ENCODE measurements at places on chromosomes 4 and X.

- no peak for DNase-seq
Observed at GRCh38 chr4:145527773-145528172, 46.1 kb downstream of the SMAD1 start.

DNA sequence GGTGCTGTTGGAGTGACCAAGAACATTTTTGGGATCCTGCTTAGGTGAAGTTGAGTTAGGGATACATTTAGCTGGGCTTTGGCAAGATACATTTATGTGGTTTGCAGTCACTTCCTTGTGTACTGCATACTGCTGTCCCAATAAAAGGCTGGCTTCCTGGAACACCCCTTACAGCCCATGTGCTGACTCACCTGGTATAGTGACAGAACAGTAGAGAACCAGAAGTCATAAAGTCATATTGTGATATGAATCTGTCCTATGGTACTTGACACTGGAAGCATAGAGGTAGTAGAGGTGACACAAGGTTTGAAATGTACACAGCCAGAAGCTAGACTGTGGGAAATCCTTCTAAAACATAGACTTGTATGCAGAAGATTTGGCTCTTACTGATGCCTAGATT, 55.3 kb upstream of the SLC25A43 start:
- DNase-seq = no peak

DNA sequence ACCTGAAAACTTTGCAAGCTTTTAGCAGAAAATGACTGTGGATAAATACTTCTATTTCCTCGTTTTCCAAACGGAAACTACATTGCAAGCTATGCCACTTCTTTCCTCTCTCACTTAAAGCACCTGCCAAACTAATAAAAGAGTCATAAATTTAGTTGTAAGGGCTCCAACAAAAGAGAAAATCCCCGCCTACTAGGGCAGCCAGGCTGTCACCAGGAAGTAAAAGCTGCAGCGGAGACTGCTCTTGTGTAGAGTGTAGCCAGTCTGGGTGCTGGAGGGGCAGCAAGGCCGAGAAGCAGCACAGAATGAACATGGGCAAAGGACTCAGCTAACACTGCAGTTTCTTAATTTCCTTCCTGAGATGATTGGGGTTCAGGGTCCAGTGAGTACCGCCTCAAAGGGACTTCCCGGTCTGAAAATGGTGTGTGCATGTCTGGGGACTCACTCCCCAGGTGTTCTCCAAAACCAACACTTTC, 89.3 kb upstream of the MAML3 start:
- DNase-seq = peak; percentile 20

DNA sequence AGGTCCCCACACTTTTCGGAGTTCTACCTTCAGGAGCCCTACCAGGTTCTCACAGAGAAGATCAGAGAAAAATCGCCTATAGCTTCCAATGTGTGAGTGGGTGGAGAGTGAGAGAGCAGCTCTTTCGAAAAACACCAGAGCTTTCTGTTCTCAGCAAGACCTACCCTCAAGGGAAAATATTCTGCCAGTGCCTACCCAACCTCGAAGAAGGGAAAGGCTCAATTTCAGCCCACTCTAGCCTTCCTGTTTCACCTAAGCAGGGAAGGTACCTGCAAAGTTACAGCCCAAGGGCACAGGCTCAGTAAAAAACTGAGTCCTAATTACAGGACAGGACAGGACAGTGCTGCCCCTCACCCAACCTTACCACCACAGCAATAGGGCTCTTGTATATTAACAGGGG, 104.0 kb upstream of the WDR17 start:
- no peak for DNase-seq

DNA sequence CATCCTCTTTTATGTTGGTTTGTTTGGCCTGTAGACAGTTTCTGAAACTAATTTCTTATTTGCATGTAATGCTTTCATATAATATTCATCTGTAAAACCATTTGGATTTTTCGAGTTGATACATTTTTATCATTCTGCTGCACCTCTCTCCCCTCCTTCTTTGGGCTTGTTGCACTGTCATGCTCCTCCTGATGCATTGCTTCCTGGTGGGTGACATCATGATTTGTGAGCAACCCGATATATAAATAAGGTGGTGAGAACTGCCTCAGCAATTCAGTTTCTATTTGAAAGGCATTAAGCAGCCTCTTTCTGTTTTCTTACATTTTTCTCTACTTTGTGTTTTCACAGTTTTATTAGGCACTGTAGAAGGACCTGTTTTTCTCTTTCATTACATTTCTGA, 515.7 kb downstream of the RPA4 start:
- no peak for DNase-seq

DNA sequence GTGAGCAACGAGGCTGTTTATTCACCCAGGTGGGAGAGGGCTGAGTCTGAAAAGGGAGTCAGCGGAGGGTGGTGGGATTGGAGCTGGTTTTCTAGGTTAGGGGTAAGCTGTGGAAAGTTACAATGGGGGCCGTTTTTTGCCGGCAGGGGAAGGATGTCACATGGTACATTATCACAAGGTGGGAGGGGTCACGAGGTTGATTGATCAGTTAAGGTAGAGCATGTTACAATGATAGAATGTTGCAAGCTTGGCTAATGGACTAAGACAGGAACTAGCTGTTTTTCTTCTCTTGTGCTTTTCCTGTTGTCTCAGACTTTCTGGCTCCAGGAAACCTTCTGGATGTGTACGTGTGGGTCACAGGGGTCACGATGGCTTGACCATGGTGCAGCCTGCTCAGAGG, 536.3 kb upstream of the HTR2C start:
- no peak for DNase-seq

DNA sequence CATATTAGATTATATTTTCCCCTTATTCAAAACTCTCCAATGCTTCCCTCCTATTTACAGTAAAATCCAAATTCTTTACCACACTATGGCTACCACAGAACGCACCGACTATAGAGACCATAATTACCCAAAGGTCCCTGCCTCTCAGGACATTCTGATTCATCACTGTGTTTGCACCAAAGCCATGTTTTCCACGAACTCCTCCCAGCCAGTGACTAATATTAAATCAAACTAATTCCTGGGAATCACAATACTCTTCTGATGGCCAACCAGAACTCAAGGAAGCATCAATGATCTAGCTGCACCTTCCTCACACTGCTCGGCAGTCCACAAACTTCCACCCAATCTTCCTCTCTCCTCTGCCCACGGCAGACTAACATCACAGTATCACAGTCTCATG, 24.2 kb upstream of the EDNRA start:
- DNase-seq = no peak

DNA sequence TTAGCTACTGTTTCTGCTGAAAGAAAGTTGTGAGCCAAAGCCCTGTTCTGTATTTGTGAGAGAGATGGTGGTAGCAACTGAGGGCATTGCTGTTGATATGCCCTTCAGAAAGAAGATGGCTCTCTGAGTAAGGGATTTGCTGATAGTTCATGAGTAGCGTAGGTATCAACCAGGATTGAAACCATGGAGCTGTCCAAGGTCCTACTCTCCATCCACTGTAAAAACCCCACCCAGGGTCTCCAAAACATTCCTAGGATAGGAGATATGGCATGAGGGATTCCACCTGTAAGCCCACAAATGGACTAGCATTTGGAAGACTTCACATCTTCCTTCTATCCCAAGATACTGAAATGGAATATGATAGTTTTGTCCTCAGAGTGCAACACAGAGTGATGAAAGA, 277.1 kb upstream of the PRKX start:
- no peak for DNase-seq

DNA sequence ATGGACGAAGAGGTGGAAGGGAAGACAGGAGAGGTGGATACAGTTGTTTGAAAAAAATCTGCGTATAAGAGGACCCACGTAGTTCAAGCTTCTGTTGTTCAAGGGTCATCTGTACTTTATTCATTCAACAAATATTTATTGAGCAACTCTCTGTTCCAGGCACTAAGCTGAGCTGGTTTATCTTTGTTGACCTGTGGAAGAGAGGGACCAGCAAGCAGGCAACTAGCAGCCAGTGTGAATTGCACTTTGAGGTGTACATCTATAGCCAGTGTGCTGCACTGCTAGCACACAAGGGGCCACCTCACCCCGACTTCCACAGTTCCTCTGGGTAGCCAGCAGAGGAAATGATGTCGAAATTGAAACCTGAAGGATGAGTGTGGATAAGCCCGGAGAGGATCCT, 191.4 kb downstream of the SOWAHB start:
- no peak for DNase-seq

DNA sequence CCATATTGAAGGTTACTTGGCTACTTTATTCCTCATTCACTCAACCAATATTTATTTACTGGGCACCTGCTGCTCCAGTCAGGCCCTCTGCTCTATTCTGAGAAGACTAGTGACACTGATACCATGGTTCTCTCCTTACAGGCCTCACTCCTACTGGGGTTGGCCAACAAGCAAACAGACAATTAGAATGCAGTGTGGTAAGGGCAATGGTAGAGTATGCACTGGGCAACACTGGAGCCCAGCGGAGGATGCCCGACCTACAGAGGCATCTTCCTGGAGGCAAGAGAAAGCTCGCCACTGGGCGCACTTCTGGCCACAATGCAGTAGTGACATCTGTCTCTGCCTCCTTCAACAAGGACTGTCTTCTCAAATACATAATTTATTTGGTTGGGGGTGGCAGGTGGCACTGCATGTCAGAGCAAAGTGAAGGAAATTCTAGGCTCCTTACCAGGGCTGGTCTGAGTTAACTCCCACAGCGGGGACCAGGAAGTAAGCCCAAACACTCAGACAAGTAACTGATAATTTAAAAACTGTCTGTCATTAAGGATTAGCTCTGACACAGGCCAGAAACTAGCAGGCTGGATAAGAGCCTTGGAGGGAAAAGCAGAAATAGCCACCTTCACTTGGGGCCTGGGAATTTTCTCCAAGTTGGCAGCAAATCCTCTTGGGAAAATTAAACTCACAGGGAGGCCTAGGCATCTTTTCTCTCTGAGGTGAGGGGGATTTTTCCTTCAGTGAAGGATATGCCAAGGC, 150.7 kb upstream of the EOLA2 start:
- no peak for DNase-seq

DNA sequence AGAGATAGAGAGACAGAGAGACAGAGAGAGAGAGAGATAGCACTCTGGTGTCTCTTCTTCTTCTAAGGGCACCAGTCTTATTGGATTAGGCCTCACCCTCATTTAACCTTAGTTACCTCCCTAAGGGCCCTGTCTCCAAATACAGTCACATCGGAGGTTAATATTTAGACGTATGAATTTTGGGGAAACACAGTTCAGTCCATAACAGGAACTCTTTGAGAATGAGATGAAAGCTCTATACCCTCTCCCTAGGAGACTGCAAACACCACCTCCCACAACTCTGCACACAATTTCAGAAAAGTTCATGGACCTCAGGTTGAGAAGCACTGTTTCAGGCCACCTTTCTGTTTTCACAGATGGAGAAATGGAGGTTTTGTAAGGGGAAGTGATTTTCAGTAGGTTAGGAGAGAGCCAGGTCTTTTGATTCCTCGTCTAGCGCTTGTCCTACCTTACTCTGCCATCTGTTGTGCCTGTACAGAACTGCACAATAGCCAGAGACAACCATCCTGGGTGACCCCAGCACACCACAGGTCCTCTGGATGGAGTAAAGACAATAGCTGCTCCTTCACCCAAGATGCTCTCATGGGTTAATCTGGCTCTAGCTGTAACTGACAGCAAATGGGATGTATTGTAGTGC, 16.9 kb upstream of the LOC101059915 start:
- DNase-seq = no peak

GRCh38 chr4:18202486-18202885, 180.9 kb upstream of the LCORL start:
- no peak for DNase-seq

DNA sequence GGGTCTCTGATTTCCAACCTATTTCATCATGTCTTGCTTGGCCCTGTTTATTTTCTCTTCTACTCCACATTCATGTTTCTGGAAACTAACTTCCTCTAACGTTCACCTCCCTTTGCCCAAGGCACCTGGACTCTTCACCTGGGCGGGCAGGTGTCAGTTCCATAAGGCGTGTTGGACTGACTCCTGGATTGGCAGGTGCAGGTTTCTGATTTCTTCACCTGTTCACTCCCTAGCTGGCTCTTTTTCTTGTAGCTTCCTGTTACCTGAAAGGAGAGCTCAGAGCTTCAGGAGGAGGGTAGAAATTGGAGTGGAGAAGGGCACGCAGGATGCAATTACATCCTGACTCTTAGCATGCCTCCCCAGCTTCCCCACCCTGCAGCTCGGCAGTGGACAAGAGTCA, 350.8 kb upstream of the KLF3 start:
- no peak for DNase-seq

- no peak for DNase-seq
Observed at GRCh38 chr4:125390126-125390525, 75.4 kb downstream of the FAT4 start.

DNA sequence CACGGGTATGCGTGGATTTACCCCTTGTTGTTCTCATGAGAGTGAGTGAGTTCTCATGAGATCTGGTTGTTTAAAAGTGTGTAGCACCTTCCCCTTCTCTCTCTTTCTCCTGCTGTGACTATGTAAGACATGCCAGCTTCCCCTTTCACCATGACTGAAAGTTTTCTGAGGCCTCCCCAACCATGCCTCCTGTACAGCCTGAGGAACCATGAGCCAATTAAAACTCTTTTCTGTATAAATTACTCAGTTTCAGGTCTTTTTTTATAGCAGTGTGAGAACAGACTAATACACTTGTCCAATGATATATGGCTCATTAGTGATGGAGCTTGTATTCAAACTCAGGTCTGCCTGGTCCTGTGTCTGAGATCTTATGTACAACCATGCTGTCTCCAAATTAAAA, 28.5 kb upstream of the RTL3 start:
- no peak for DNase-seq

- no peak for DNase-seq
Observed at GRCh38 chr4:38424151-38424871, 239.7 kb upstream of the KLF3 start.

GRCh38 chr4:80069837-80070731, 2.9 kb downstream of the ANTXR2 start:
- no peak for DNase-seq

GRCh38 chr4:126172126-126172525, 857.4 kb downstream of the FAT4 start:
- no peak for DNase-seq

DNA sequence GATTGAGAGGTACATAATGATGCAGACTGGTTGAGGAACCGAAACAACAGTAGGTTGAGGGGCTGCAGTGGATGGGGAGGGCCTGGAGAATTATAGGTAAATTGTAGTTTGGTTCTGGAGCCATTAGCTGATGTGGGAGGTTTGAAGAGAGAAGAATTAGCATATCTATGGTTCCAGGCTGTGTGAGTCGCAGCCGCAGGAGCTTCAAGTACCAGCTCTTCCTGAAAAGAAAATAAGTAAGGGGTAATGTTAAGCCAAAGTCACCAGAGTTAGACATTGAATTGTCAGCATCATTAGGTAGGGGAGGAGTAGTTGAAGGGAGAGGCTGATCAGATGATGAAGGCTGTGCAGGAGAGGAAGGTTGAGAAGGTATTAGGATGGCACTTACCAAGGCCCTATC, 29.5 kb downstream of the PF4 start:
- no peak for DNase-seq

GRCh38 chr4:23717528-23718248, 172.2 kb downstream of the PPARGC1A start:
- no peak for DNase-seq

DNA sequence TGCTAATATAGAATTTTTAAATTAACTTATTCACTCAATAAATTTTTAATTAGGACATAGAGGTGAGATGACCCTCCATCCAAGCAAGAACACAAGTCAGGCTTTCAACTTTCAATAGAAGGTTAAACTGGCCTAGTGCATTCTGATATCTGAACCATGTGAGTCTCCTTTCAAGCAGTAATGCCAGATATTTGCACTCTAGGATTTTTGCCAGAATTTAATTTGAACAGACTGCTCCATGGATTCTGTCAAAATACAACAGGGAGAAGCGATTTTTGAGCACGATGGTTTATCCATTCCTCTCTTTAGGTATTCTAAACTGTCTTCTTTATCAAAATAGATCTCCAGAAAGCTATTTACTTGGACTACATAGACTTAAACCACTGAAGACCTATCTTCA, 72.0 kb upstream of the DCLK2 start:
- DNase-seq = no peak

All from activated naive CD8-positive, alpha-beta T cell treated with anti-CD3 and anti-CD28 coated beads, Interleukin-2, amount 50 U/mL, for 24 hours (primary cell).